ENCODE measurements at places on chromosomes 13 and 19.

DNA sequence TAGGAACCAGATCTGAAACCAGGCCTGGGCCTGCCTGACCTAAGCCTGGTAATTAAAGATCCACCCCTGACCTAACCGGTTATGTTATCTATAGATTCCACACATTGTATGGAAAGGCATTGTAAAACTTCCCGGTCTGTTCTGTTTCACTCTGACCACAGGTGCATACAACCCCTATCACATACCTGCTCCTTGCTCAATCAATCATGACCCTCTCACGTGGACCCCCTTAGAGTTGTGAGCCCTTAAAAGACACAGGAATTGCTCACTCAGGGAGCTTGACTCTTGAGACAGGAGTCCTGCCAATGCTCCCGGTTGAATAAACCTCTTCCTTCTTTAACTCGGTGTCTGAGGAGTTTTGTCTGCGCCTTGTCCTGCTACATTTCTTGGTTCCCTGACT, 27.3 kb upstream of the ZNF562 start:
- DNase-seq = no peak
- H3K4me1 ChIP-seq = no peaks in the 10 kb centered on the region
- no peaks in the 10 kb centered on the region for H3K27me3 ChIP-seq
- no peaks in the 10 kb centered on the region for H3K36me3 ChIP-seq

GRCh38 chr13:79919091-79919490, 421.8 kb downstream of the SPRY2 start:
- no peak for DNase-seq
- no peaks in the 10 kb centered on the region for H3K36me3 ChIP-seq
- no peak overlapping the region for H3K27ac ChIP-seq
- no peaks in the 10 kb centered on the region for H3K27me3 ChIP-seq
- H3K4me1 ChIP-seq = no peaks in the 10 kb centered on the region

DNA sequence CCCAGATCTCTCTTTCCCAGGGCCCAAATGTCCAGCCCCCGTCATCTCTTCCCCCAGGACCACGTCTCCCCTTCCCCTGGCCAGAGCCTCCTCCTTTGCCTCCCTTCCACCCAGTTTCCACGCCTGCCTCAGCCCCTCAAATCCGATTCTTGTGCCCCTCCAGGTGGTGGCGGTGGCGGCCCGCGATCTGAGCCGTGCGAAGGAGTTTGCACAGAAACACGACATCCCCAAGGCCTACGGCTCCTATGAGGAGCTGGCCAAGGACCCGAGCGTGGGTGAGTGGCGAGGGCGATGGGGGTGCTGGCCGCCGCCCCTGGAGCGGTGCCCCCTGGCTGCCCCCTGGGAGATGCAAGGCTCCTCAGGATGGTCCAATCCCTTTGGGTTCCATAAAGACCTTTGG, 1.3 kb downstream of the DHDH start:
- H3K27me3 ChIP-seq = no peaks in the 10 kb centered on the region
- no peak overlapping the region for H3K4me3 ChIP-seq
- no peaks in the 10 kb centered on the region for H3K36me3 ChIP-seq
- H3K27ac ChIP-seq = no peak overlapping the region
- H3K4me1 ChIP-seq = no peaks in the 10 kb centered on the region

- peak overlapping the region; percentile 12 for H3K27ac ChIP-seq
- H3K36me3 ChIP-seq = no peaks in the 10 kb centered on the region
- H3K4me3 ChIP-seq = no peak overlapping the region
Observed at GRCh38 chr19:3665681-3666544, 34.4 kb downstream of the PIP5K1C start.

DNA sequence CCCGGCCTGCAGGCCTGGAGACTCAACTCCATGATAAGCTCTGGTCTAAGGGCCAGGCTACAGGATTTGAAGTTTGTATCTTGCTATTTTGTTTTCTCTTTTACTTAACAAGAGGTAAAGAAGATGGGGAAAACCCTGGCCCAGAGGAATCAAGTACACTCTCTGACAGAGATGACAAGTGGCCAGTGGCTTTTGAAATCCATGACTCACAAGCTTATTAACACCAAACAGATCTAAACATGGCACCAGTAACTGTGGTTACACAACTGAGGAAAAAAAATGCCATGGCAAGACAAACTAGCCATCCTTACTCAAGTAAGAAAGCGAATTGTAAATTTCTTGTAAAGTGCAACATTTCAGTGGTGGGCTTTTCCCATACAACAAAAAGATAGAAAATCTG, 72.6 kb upstream of the SERTM1 start:
- no peaks in the 10 kb centered on the region for H3K27me3 ChIP-seq
- no peak overlapping the region for H3K4me3 ChIP-seq
- no peak overlapping the region for H3K27ac ChIP-seq
- DNase-seq = no peak
- no peaks in the 10 kb centered on the region for H3K4me1 ChIP-seq
- no peaks in the 10 kb centered on the region for H3K36me3 ChIP-seq

DNA sequence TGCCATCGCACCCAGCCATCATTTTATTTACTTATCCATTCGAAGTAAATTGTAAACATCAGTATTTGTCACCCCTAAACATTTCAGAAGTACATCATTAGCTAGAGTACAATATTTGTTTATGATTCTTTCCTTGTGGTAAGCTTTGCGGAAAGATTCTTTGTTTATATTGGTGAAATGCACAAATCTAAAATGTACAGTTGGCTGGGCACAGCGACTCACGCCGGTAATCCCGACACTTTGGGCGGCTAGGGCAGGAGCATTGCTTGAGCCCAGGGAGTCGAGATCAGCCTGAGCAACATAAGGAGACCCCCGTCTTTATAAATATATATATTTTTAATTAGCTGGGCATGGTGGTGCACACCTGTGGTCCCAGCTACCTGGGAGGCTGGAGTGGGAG, 10.1 kb downstream of the LGALS7B start:
- no peak overlapping the region for H3K27ac ChIP-seq
- no peaks in the 10 kb centered on the region for H3K27me3 ChIP-seq
- H3K4me1 ChIP-seq = no peaks in the 10 kb centered on the region
- no peak for DNase-seq

DNA sequence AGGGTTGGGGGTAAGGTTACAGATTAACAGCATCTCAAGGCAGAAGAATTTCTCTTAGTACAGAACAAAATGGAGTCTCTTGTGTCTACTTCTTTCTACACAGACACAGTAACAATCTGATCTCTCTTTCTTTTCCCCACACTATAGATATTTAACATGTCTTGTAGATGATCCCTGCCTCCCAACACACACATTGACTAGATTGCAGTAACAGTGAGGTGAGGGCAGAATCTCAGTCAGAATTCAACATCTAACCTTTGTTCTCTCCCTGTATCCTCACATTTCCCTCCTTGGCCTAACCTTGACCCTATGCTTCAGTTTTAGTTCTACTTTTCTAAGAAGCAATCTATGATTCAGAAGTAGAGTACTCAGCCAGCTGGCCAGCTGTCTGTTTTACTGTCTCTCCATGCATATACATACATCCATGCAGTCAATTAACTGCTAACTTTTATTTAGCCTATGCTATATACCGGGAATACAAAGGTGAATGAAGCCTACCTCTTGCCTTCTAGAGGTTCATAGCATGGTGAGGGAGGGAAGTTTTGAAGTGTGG, 18.1 kb downstream of the DNAJC15 start:
- H3K27me3 ChIP-seq = no peaks in the 10 kb centered on the region
- DNase-seq = no peak
- H3K4me1 ChIP-seq = no peaks in the 10 kb centered on the region
- no peak overlapping the region for H3K27ac ChIP-seq
- no peak overlapping the region for H3K4me3 ChIP-seq

DNA sequence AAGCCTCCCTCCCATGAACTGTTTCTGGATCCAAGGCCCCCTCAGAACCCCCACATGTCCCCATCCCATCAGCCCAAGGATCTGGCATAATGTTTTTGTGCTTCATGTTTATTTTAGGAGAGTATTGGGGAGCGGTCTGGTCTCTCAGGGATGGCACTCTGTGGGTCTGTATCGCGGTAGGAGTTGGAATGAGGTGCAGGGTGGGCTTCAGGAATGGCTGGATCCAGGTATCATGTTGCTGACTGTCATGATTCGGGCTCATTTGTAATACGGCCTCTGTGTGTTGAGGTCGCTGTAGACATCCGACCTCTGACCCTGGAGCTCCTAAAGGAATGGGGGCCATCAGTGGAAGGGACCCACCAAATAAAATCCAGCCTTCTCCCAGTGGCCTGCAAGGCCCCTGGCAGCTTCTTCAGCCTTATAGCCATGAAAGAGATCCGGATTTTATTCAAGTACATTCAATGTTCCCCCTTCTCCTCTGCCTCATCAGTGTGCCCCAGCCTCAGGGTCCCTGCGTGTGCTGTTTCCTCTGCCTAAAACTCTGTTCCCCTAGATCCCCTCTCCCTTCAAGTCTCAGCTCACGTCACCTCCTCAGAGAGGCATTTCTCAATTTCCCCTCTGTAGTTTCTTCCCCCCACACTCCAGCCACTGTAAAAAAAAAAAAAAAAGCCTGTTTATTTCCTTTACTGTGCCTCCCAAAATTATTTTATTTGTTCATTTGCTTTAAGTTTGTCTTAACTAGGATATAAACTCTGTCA, 2.2 kb downstream of the HCST start:
- DNase-seq = no peak
- no peaks in the 10 kb centered on the region for H3K36me3 ChIP-seq
- no peak overlapping the region for H3K4me3 ChIP-seq
- H3K4me1 ChIP-seq = peaks cover 7% of the 10 kb centered on the region
- peak overlapping the region; percentile 56 for H3K27ac ChIP-seq

GRCh38 chr19:42247640-42248199, 5.3 kb upstream of the GSK3A start:
- peaks cover 12% of the 10 kb centered on the region for H3K4me1 ChIP-seq
- H3K27me3 ChIP-seq = no peaks in the 10 kb centered on the region
- H3K4me3 ChIP-seq = no peak overlapping the region
- DNase-seq = no peak
- no peaks in the 10 kb centered on the region for H3K36me3 ChIP-seq
- peak overlapping the region; percentile 100 for H3K27ac ChIP-seq

- peak overlapping the region; percentile 10 for H3K27ac ChIP-seq
- no peak overlapping the region for H3K4me3 ChIP-seq
- H3K36me3 ChIP-seq = no peaks in the 10 kb centered on the region
- peak; percentile 80 for DNase-seq
- no peaks in the 10 kb centered on the region for H3K4me1 ChIP-seq
Observed at GRCh38 chr13:100544866-100545683, 43.5 kb downstream of the GGACT start.

- no peaks in the 10 kb centered on the region for H3K27me3 ChIP-seq
- no peaks in the 10 kb centered on the region for H3K36me3 ChIP-seq
- no peaks in the 10 kb centered on the region for H3K4me1 ChIP-seq
Observed at GRCh38 chr13:27302643-27303262, 32.1 kb downstream of the RASL11A start.

DNA sequence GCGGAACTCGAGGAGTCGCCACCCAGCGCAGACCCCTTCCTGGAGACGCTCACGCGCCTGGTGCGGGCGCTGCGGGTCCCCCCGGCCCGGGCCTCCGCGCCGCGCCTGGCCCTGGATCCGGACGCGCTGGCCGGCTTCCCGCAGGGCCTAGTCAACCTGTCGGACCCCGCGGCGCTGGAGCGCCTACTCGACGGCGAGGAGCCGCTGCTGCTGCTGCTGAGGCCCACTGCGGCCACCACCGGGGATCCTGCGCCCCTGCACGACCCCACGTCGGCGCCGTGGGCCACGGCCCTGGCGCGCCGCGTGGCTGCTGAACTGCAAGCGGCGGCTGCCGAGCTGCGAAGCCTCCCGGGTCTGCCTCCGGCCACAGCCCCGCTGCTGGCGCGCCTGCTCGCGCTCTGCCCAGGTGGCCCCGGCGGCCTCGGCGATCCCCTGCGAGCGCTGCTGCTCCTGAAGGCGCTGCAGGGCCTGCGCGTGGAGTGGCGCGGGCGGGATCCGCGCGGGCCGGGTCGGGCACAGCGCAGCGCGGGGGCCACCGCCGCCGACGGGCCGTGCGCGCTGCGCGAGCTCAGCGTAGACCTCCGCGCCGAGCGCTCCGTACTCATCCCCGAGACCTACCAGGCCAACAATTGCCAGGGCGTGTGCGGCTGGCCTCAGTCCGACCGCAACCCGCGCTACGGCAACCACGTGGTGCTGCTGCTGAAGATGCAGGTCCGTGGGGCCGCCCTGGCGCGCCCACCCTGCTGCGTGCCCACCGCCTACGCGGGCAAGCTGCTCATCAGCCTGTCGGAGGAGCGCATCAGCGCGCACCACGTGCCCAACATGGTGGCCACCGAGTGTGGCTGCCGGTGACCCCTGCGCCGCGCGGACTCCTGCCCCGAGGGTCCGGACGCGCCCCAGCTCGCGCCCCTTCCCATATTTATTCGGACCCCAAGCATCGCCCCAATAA, 2.3 kb downstream of the AMH start:
- peaks cover 7% of the 10 kb centered on the region for H3K36me3 ChIP-seq
- peak overlapping the region; percentile 59 for H3K4me3 ChIP-seq
- no peak overlapping the region for H3K27ac ChIP-seq
- peaks cover 24% of the 10 kb centered on the region for H3K27me3 ChIP-seq
- no peak for DNase-seq
- H3K4me1 ChIP-seq = peaks cover 13% of the 10 kb centered on the region

DNA sequence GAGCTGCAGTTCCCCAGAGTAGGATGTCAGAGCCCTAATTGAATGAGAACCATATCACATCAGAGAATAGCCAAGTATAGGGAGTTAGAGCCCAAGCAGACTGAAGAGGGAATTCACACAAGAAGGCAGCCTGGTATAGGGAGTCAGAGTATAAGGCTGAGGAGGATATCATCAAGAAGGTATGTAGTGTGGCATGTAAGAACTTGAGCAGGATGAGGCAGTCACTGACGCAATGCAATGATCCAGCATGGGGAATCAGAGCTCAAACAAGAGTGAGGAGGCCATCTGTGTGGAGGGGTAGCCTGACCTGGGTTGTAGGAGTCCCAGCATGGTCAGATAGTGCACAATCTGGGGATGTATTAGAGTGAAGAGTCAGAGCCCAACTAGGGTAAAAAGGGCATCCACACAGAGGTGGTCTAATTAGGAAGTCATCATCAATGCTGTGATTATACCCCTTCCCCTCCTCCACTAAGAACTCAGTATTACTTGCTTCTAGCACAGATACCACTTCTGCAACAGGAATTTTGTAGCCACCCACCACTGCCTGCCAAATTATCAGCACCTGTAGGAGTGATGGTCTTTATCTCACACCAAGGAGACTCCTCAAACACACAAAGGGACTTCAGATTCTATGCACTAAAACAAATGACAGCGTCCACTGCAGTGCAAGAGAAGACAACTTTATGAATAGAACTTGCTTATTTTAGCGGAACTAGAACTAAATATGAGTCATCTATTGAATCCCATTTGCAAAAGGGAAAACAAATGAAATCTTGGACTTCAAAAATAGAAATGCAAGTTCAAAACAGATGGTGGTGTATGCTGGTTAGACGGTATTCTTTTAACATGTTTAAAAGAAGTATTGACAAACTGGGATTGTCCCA, 107.2 kb downstream of the FNDC3A start:
- H3K27ac ChIP-seq = no peak overlapping the region
- no peak overlapping the region for H3K4me3 ChIP-seq
- H3K36me3 ChIP-seq = no peaks in the 10 kb centered on the region
- peaks cover 3% of the 10 kb centered on the region for H3K4me1 ChIP-seq
- no peaks in the 10 kb centered on the region for H3K27me3 ChIP-seq

GRCh38 chr19:45103156-45103507, 10.2 kb downstream of the PPP1R37 start:
- DNase-seq = no peak
- H3K4me1 ChIP-seq = peaks cover 34% of the 10 kb centered on the region
- H3K27me3 ChIP-seq = no peaks in the 10 kb centered on the region
- peak overlapping the region; percentile 26 for H3K4me3 ChIP-seq
- peak overlapping the region; percentile 10 for H3K27ac ChIP-seq

All from breast epithelium (tissue), 4 donors.